ENCODE measurements at places on chromosomes 7 and 10.

GRCh38 chr7:90816511-90817142, 220.5 kb downstream of the CDK14 start:
- peak; percentile 97 for DNase-seq

GRCh38 chr7:41481353-41481752, 221.5 kb downstream of the INHBA start:
- DNase-seq: no peak

GRCh38 chr10:95026461-95026860, 42.8 kb downstream of the CYP2C8 start:
- no peak for DNase-seq

DNA sequence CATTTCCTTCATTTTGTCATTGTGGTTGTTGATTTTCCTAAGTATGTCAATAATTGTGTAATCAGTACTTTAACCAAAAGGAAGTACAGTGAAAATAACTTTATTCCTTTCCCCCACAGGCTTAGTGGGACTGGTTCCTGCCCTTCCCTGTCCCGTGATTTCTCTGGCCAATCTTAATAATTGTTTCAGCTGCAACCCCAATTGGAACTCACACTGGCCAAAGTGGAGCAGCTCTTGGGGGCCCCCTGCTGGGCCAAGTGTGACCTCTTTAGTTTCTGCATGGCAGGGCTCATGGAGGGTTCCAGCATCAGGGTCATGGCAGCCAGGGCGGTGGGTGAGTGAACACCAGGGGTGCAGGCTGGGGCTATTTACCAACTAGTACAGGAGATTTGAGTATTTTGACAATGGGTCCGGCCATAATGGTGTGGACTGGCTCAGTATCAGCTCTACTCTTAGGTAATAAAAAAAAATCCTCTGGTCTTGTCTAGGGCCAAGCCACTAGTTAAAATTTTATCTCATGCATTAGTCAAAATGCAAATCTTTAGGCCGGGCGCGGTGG, 31.7 kb downstream of the CYCS start:
- peak; percentile 84 for DNase-seq

DNA sequence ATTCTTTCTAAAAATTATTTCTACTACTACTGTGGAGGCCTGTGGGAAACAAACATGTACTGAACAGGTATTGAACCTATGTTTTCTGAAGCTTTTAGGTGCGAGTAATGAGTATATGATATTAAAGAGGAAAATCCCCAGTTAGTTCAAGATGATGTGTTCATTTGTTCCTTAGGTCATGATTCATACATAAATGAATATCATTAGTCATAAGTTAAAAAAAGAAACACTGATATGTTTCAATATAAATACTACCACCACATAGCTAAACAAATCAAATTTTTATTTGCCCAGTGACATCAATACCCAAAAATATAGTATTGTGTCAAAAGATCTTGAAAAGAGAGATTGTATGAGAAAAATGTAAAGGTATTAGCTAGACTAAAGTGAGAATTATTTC, 210.7 kb upstream of the GNAI1 start:
- DNase-seq: peak; percentile 9

GRCh38 chr10:110179220-110179619, 28.2 kb upstream of the MXI1 start:
- no peak for DNase-seq

DNA sequence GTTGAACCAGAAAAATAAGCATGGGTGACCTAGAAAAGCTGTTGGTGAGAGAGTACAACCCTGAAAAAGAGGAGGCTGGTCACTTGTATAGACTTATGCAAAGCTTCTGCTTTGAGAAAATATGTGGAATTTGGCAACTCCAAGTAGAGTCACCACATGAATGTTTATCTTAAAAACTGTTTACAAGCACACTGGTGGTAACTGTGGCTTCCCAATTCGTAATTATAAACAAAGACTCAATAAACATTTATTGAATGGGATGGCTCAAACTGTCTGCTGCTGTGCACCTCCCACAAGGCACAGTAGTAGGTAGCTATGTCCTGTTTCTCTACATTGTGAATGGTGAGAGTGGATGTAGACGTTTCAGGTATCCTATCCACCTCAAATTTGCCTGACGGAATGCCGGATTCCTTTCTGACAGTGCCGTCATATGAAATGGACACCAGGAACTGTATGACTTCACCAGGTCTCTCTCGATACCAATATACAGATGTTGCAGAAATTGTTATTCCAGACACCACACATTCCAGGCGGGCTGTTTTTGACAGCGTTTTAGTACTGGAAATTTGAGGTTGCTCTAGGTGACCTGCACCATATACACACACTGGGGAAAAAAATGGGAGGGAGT, 43.4 kb upstream of the TARP start:
- no peak for DNase-seq

GRCh38 chr10:131682271-131682962, 218.4 kb upstream of the PPP2R2D start:
- no peak for DNase-seq
